ENCODE measurements at places on chromosomes 1 and 21.
A peak's percentile ranks its signal among the peaks of the same experiment; 100 is the strongest.

GRCh38 chr1:58116284-58116683 is 430.2 kb downstream of the OMA1 start:
- no peak for DNase-seq

DNA sequence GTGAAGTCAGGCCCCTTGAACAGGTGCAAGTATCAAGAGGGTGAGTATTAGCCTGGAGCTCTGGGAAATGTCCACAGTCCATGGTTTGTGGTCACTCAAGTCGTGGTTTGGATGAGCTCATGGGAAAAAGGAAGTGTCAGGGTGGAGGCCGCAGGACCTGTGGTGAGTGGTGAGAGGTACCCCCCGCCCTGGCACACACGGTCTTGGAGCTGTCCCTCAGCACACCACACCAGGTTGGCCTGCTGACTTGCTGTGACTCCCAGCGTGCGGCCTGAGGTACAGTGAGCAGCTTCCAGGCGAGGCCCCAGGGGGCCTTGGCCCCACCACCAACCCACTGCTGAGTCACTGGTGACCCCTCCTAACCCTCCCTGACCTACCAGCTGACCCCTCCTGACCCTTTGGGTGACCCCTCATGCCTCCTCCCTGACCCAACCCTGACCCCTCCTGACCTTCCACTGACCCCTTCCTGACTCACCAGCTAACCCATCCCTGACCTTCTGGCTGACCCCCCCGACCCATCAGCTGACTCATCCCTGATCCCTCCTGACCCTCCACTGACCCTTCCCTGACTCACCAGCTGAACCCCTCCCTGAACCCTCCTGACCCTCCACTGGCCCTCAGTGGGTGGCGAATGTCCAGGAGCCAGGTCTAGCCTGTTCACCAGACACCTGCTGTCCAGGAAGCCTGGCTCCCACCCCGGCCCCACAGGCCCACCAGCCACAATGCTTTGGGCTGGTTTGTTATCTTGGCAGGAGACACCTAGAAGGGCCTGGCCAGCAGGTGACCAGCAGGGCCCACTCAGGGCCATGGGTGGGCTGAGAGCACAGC is 34.8 kb upstream of the RNF187 start:
- DNase-seq, result peak; percentile 45

DNA sequence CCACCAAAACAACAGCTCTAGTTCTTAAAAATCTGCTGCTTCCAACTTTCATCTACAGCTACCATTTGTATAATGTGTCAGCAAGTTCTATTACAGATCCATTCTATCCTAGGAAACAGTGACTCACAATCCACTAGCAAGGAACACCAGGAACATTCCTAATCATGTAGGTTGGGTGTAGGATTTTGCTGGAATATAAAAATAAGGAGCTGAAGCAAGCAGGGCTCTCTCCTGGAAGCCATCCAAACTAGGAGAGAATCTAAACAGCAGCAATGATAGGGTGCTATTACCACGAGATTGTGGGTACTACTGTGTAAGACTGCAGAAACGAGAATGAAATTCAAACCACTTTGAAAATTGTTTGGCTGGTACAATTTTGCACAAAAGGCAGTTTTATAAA is 135.0 kb downstream of the PTPN14 start:
- DNase-seq, result peak; percentile 82

DNA sequence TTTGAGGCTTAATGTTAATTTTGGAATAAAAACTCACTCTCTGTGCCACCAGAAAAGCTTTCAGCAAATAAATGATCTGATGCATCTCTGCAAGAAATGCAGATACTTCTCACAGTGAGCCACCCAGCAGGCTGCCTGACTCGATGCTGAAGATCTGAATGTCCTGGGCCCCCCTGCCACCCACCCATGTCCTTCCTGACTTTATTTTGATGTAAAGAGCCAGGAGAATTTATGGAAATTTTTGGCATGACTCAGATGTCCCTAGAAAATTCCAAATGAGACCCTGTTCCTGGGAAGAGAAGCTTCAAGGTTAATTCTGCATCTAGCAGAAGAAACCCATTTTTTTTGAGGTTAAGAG is 62.8 kb upstream of the COA6 start:
- no peak for DNase-seq

All from mesenchymal stem cell (in vitro differentiated cells and primary cell).